ENCODE measurements at places on chromosomes 11 and 22. TPM values are rescaled to one million over a fixed set of nuclear protein-coding genes. Genes with fewer than 3 reads are reported as not detected.

- DNase-seq: no peak
Measured at GRCh38 chr22:29195118-29195963, 10.4 kb upstream of the EMID1 start.

DNA sequence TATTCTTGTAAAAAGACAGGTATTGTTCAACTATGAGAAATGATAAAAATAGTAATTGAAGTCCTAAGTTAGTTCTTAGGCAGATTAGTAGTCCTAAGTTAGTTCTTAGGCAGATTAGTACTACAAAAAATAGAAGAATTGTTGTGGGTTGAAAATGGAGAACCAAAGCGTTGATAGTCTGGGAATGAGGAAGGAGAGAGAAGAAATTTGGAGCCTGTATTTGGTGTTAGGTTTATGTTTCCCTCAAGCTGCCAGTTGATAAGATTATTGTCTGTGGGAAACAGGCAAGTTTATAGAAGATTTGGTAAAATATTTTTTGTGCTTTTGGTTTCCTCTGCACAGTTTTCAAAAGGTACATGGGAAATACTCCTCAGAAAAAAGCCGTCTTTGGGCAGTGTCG is 3.6 kb downstream of the BCO2 start:
- no peak for DNase-seq

GRCh38 chr11:92687724-92688123 is 281.7 kb upstream of the MTNR1B start:
- DNase-seq: no peak

GRCh38 chr11:58922479-58922878 is 16.8 kb upstream of the GLYATL1 start:
- no peak for DNase-seq

DNA sequence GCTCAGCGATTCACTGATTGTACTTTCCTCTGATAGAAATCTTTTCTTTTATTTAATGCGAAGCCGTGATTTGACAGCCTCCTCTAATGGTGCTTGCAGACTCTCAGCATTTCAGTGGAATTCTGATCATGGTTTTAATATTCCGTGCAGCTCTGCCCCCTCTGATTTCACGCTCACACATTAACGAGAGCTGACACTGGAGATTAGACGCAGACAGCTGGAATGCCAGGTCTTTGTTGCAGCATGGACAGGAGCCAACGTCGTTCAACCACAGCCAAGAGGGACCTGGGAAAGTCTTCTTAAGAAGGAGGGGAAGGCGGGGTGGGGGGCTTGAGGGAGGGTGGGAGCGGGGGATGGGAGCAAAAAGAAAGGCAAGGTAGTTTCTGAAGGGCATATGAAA is 186.4 kb downstream of the BLID start:
- no peak for DNase-seq

DNA sequence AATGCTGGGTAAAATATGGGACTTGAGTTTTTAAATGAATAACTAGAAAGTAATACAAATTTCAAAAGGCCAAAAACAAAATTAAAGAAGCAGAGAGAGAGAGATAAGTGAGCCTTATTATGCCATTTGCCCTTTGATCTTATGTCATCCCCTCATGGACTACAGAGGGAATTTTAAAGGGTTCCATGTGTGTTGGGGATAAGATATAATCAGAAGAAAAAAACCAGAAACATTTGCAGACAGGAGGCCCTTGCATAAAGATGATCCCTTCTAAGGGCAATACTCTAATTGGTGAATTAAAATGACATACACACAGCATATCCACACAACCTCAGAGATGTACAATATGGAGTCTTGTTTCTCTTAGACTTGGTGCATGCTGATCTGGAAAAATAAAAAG is 406.6 kb upstream of the LARGE1 start:
- DNase-seq: no peak

DNA sequence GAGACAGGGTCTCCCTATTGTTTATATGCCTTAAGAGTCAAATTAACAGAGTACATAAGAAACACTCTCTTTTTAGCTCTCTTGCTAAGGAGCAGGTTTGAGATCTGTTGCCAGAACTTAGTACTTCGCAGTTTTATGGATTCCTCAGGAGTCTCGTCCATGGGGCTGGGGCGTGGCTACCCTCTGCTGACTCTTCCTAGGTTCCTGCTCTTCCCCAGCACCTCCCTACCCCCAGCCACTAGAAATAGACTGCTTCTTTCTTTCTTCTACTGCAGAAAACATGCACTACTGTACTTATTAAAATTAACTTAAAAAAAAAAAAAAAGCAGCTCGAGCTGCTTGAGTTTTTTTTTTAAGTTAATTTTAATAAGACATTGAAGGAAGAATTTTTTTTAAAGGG is 8.0 kb downstream of the FAM118B start:
- no peak for DNase-seq

ANKRD13D gene
- 27.0 TPM for total RNA-seq

OR5P2 gene
- not detected for total RNA-seq

FAM180B gene
- total RNA-seq: not detected

Data from pulmonary artery endothelial cell (primary cell).